ENCODE measurements at places on chromosomes 5 and 9.

DNA sequence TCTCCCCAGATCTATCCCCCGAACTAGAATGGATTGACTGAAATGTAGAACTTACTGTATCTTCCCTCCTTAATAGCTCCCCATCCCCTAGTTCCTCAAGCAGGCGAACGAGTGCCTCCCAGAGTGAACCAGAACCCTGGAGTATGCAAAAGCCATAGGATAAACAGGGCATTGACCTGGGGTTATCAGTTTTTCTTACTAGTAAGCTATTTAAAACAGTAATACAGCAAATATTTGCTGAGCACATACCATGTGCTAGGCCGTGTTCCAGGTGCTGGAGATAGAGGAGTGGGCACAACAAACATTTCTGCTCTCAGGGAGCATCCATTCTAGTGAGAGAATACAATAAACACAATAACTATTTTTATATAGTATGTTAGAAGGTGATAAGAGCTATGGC is 1.8 kb downstream of the SKP2 start:
- DNase-seq: no peak

DNA sequence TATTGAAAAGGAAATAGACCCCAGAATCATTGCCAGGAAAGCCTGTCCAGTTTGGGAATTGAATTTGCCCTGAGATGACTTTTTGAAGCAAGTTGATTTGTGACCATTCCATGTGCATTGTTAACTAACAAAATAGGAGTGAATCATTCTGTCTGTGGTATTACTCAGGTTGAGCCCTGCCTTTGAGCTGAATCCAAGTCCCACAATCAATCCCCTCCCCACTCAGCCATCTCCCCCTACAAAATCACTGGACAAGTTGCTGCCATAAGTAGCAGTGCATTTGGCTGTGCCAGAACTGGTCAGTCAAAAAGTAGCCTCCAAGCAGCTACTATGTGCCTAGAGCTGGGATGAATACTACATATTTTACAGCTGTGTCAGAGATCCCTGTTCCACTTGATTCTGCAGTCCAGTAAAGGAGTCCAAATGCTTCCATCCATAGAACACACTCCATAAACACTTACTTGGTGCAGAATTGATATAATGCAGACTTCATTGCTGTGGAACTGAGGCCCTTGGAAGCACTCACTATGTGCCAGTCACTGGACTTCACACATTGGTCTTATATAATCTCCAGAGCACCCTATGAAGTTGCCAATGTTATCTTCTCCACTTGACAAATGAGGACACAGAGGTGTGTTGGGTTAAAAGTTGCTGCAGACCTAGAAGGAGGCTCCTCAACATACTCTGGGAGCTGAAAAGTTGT is 96.1 kb downstream of the ZNF462 start:
- DNase-seq: no peak

DNA sequence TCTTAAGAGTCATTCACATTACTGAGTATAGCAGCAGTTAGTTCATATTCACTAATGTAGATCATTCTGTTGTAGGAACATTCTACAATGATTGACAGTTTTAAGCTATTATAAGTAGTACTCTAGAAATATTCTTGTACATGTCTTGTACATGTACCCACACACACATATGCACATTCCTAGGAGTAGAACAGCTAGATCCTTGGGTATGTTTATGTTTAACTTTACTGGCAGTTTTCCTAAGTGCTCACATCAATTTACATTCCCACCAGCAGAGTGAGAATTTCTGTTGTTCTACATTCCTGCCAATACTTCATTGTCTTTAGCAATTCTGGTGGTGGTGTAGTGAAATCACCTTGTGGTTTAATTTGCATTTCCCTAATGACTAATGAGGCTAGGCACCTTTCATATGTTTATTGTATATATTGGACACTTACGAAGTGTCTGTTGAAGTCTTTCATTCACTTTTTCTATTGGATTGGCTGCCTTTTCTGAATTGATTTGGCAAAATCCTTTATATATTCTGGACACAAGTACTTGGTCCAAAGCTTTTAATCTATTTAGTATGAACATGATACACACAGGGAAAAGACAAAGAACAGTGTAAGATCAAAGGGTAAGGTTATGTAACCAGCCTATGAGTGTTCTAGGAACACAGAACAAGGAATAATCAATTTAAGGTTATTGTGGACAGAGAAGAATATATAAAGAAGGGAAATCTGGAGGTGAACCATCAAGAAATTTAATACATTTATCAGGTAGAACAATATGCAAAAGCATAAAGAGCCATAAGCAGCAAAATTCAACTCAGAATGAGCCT is 95.6 kb downstream of the MLLT3 start:
- DNase-seq: no peak

DNA sequence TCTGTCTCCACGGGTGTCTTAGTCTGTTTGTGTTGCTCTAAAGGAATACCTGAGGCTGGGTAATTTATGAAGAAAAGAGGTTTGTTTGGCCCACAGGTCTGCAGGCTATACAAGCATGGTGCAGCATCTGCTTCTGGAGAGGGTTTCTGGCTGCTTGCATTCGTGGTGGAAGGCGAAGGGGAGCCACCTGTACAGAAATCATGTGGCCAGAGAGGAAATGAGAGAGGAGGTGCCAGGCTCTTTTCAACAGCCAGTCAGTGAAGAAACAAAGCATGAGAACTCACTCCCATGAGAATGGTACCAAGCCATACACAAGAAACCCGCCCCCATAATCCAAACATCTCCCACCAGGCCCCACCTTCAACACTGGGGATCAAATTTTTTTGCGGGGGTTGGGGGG is 53.4 kb downstream of the PFDN1 start:
- DNase-seq: no peak

GRCh38 chr5:137216976-137217598 is 282.0 kb downstream of the SPOCK1 start:
- no peak for DNase-seq

GRCh38 chr5:122997294-122997693 is 39.2 kb downstream of the PPIC start:
- DNase-seq: no peak

GRCh38 chr5:154782812-154783592 is 27.8 kb downstream of the LARP1 start:
- DNase-seq: no peak

GRCh38 chr5:135263022-135263668 is 135.9 kb downstream of the MACROH2A1 start:
- DNase-seq: no peak

GRCh38 chr5:94473936-94474335 is 144.5 kb downstream of the KIAA0825 start:
- DNase-seq: no peak

Data from activated T-cell treated with anti-CD3 and anti-CD28 coated beads for 1 hour (primary cell).